ENCODE measurements at places on chromosomes 2 and 18. TPM values are rescaled to one million over a fixed set of nuclear protein-coding genes. Genes with fewer than 3 reads are reported as not detected.

Gene MSTN
- 0.05 TPM for total RNA-seq

Gene CCBE1
- total RNA-seq: 0.59 TPM

Gene SIX2
- not detected for total RNA-seq

Gene TRPM8
- total RNA-seq: not detected

Gene EFEMP1
- total RNA-seq: 180 TPM

Gene NTSR2
- not detected for total RNA-seq

Gene C1QL2
- total RNA-seq: not detected

Gene TTR
- total RNA-seq: not detected

Gene CROCC2
- not detected for total RNA-seq

Gene PCARE
- not detected for total RNA-seq

Gene ARHGEF4
- total RNA-seq: 7.4 TPM

Gene CLIP4
- total RNA-seq: 47.8 TPM

Gene COPS8
- total RNA-seq: 105 TPM

Gene CHN1
- 53.1 TPM for total RNA-seq

Gene BAZ2B
- total RNA-seq: 54.9 TPM

Gene CSRNP3
- total RNA-seq: 3.9 TPM

Gene ABCG5
- not detected for total RNA-seq

Gene IL1A
- 86.3 TPM for total RNA-seq

Gene MDH1B
- 0.59 TPM for total RNA-seq

Gene STAT4
- 2.8 TPM for total RNA-seq

Gene GPAT2
- total RNA-seq: 11.0 TPM

Gene TXNDC2
- not detected for total RNA-seq

Gene ZNF521
- 13.1 TPM for total RNA-seq

Gene GKN2
- not detected for total RNA-seq

Gene COL3A1
- 14,422 TPM for total RNA-seq
